ENCODE measurements at places on chromosomes 12 and 14.

DNA sequence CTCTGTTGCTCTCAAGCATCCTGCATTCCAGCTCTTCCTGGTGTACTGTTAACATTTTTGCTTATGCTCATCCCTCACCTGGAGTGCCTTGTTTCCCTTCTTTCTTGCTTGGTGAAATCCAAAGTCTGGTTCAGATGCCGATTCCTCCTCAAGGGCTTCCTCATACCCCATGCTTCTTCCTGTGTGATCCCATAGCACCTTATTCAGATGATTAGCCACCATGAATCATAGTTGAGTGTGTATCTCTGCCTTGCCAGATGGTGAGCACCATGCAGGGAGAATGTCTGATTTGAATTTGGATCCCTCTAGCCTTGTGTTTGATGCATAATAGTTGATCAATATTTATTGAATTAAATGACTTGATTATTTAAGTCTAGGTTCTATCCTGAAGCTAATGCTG, 39.4 kb upstream of the ANO4 start:
- no peak for DNase-seq

GRCh38 chr14:76638841-76639240, 122.4 kb upstream of the VASH1 start:
- DNase-seq: no peak

GRCh38 chr14:90053044-90053443, 8.8 kb upstream of the KCNK13 start:
- DNase-seq: no peak

GRCh38 chr12:67498991-67499390, 149.6 kb upstream of the DYRK2 start:
- DNase-seq: no peak

DNA sequence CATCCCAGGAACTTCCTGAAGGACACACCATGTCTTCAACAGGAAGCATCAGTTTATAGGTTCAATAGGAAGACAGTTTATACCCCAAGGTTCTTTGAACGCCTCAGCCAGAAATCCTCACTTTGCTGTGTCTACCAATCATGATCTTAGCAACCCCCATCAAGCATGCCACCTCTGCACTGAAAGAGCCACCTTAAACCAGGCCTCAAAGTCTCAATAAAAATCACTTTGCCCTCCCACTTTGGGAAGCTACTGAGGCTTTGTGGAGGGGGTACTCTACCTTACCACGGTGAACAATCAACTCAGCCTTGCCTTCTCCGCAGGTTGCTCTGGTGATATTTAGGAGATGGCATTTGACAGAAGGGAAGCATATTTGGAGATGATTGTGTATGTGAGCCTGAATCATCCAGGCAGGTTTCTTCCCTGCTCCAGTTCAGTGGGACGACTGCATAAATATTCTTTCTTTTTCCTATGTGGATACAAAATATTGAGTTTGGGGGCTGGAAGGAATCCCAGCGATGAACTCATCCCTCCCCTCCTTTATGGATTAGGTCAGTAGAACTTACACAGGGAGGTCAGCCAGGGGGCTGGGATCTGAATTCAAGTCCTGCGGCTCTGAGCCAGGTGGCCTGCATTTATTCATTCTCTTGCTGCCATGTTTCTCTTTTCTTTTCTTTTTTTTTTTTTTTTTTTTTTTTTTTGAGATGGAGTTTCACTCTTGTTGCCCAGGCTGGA, 42.8 kb upstream of the VASH1 start:
- DNase-seq: no peak

GRCh38 chr12:57893431-57894353, 47.2 kb upstream of the CTDSP2 start:
- DNase-seq: peak; percentile 98

- no peak for DNase-seq
Observed at GRCh38 chr12:89752341-89752740, 43.7 kb upstream of the ATP2B1 start.

- DNase-seq: no peak
Observed at GRCh38 chr12:49322367-49322707, 718 bp upstream of the TROAP start.

- no peak for DNase-seq
Observed at GRCh38 chr12:110466791-110467190, 1.3 kb downstream of the GPN3 start.

- DNase-seq: no peak
Observed at GRCh38 chr12:3272958-3273357, 195.8 kb downstream of the TSPAN9 start.

DNA sequence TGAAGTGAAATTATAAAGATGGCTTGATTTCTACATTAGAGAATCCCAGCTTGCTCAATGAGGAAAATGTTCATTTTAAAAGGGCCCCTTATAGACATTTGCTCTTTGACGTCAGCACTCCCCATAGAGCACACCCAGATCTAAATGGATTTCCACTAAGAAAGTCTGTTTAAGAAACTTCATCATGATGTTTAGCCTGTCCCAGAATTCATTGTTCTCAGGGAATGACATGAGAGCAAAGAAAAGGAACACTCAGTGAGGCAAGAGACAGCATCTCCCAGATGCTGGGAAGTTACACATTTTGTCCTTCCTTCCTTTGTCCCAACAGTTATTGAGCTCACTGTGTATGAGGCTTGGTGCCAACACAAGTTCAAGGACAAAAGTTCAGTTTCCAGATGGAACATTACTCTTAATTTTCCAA, 4.9 kb downstream of the PHLDA1 start:
- no peak for DNase-seq

DNA sequence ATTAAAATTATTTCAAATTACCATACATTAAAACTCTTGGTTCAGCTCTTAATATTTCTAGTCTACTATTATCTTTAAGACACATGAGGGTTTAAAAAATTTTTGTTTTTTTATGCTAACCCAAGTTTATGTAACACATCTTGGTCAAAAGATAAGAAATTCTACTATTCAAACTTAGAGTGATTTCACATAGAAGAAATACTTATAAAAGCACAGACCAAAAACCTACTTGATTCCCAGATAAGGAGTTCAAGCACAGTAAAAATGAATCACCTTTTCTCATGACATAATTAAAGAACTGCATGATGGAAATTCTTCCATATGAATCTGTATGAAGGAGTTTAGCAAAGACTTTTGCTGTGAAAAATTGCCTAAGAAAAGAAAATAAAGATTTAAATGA, 13.9 kb downstream of the PPP2R3C start:
- no peak for DNase-seq

GRCh38 chr14:92520102-92521057, 6.8 kb downstream of the RIN3 start:
- no peak for DNase-seq

GRCh38 chr14:76305268-76305826, 70.6 kb upstream of the ESRRB start:
- DNase-seq: no peak

GRCh38 chr12:105862163-105862821, 276.5 kb downstream of the NUAK1 start:
- no peak for DNase-seq

DNA sequence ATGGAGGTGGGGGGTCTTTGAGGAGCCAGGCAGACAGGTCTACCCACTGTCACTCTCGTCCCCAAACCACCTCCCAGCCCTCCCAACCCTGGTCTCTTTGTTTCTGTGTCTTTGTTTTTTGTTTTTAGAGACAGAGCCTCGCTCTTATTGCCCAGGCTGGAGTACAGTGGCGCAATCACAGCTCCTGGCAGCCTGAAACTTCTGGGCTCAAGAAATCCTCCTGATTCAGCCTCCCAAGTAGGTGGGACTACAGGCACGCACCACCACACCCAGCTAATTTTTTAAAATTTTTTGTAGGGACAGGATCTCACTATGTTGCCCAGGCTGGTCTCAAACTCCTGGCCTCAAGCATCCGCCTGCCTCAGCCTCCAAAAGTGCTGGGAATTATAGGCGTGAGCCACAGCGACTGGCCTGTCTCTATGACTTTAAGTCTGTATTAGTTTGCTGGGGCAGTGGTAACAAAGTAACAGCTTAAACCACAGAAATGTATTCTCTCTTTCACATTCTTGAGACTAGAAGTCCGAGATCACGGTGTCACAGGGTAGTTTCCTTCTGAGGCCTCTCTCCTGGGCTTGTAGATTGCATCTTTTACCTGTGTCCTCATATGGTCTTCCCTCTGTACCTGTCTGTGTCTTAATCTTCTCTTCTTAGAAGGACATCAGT, 26.1 kb downstream of the DTX1 start:
- DNase-seq: no peak

- no peak for DNase-seq
Observed at GRCh38 chr12:75177997-75178396, 31.6 kb downstream of the KCNC2 start.

DNA sequence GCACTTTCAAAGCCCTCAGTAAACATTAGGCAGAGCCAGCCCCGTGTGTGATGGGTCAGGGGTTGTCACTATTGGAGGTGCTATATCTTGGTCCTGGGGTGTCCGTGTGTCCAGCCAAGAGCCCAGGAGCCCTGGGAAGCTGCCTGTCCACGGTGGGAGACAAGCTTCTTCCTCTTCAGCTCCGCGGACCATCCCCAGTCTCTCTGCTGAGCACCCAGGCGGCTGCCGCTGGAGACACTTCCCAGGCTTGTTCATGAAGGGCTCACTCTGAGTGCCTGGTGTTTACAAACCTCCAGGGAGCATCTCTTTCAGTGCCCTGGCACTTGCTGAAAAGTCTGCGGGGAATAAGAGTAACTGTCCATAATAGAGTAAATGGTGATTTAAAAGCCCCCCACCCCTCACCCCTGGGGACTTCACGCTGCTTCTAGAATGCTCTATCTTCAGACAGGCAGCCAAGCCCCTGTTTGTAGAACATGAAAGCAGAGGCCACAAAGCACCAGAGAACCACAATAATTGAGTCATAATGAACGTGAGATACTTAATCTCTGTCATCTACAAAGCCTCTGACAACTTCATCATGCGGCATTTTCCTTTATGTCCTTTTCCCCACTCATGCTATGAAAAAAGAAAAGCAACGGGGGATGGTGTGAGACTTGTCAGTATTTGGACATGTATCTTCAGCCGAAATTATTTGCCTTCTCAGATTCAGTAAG, 178.6 kb downstream of the TMEM132C start:
- DNase-seq: no peak

DNA sequence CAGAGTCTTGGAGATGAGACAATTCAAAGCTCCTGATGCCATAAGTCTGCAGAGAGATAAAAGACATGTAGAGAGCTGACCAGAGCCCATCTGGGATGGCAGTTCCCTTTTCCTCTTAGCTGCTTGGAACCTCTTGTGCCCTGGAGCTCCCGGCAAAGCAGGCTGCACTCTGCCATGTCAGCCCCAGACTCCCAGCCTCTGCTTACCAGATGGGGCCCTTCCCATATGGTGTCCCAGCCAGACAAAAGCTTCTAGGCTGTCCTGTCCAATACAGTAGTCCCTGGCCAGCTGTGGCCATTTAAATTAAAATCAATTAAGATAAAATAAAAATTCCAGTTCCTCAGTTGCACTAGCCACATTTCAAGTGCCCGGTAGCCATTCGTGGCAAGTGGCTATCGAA, 303.9 kb downstream of the TTC6 start:
- no peak for DNase-seq

DNA sequence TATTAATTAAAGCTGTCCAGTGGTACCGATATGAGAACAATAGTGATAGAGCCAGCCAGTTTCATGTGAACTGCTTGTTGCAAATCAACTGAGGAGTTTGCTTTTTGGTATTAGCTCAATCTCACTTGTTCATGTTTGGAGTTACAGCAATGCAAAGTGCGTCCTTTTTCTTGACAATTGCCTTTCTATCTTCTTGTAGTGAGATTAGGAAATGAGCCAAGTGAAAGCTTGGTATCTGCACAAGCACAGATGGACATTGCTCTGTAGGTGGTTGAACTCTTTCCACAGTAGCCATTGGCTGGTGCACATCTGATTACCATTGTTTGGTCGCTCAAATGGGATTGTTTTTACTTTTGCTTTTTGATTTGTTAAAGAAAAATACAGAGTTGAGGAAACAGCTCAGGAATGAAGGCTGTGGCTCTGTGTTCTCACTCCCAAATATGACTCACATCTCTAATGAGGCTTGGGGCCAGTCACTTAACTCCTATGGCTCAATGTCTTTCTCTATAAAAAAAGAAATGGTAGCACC, 241.4 kb downstream of the BMP4 start:
- no peak for DNase-seq

DNA sequence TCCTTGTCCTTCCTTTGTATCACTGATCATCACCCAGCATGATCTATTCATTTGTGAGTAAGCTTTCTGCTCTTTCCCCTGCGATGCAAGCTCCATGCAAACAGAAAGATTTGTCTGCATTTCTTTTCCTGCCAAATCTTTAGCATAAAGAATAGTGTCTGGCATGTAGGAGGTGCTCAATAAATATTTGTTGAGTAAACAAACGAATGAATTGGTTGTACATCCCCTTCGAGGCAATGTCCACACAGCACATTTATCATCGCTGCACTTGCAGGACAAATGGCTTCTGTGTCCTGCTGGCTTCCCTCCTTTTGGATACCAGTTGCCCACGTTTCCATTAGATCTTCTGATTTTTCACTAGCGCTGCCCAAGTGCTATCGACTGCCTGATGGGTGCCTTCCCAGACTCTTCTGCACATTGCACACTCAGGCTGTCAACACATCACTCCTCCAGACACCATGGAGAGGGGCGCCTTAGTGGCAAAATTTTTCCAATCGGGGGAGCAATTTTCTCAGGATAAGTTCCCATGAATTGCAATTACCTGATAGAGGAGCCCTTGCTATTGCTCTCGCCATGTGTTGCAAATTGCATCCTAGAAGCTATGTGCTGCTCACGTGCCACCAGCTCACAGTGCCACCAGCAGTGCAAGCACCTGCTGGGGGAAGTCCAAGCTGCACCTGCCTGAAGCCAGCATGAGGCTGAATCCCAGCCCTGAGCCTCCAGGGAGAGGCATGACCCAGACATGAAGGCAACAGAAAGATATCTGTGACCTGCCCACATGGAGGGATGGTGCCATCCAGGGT, 206.6 kb downstream of the KIF26A start:
- DNase-seq: no peak

- DNase-seq: no peak
Observed at GRCh38 chr12:30100741-30101140, 317.0 kb upstream of the TMTC1 start.

GRCh38 chr14:100589760-100590469, 2.7 kb upstream of the BEGAIN start:
- no peak for DNase-seq

GRCh38 chr14:99229654-99230207, 42.3 kb downstream of the BCL11B start:
- no peak for DNase-seq

DNA sequence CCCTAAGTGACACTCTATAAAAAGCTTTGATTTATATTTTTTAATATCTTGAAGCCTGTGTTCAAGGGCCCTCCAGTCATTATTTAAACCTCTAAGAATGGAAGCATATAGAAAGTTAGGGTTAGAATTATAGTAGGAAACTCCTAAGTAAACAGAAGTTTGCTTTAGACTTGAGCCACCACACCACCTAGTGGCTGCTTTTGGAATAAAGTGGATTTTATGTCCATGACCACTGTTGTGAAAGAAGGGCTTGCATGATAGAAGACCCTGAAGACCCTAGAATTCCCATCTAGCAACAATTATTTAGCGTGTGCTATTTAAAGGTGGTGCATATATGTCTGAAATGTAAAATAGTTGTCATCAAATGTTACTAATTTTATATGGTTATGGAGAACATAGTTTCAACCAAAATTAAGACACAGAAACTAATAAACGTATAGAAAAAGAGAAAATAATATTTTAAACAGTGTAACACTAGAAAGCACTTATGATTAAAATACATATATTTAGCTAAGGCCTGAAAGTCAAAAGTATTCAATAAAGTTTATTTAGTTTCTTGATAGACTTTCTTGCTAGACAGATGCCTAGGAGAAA, 21.3 kb downstream of the LRRIQ1 start:
- DNase-seq: no peak

GRCh38 chr14:92635896-92636295, 112.5 kb downstream of the LGMN start:
- no peak for DNase-seq
